Hepatocyte (in vitro differentiated cells): ENCODE measurements at places on chromosomes 5 and 9. TPM values are rescaled to one million over a fixed set of nuclear protein-coding genes. Genes with fewer than 3 reads are reported as not detected.

DNA sequence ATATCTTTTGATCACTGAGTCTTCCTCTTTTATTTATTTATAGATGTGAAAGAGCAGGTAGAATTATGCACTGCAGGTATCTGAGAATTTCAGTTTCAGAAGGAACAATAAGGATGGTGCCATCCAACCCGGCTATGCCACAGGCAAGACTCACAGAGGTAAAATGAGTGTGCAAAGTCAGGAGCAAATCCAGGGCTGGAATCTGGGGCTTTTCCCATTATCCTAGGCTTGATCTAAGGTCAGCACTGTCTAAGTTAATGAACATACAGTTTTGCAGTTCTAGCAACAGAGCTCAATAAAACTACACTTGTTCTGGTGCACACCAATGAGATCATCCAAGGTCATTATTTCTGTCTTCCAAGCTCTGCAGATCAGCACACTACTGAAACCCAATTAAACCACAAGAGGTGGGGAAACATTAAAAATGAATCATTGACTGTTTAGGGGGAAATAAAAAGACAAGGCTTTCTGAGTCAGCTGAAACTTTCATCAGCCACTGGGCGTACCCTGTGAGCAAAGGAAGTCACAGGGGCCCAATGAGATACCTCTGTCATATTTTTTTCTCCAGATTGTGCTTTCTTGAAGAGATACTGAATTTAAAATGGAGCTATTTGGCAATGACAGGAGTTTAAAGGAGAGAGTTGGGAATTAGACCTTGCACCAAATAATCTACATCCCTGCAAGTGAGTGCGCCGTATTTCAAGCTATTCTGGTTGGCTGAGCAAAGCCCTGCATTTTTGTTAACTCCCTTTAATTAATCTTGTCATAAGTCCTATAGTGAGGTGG is 662.2 kb upstream of the ZNF608 start:
- H3K36me3 ChIP-seq = no peaks in the 10 kb centered on the region
- H3K4me3 ChIP-seq = no peak overlapping the region
- H3K4me1 ChIP-seq = peaks cover 51% of the 10 kb centered on the region
- DNase-seq = peak; percentile 18

DNA sequence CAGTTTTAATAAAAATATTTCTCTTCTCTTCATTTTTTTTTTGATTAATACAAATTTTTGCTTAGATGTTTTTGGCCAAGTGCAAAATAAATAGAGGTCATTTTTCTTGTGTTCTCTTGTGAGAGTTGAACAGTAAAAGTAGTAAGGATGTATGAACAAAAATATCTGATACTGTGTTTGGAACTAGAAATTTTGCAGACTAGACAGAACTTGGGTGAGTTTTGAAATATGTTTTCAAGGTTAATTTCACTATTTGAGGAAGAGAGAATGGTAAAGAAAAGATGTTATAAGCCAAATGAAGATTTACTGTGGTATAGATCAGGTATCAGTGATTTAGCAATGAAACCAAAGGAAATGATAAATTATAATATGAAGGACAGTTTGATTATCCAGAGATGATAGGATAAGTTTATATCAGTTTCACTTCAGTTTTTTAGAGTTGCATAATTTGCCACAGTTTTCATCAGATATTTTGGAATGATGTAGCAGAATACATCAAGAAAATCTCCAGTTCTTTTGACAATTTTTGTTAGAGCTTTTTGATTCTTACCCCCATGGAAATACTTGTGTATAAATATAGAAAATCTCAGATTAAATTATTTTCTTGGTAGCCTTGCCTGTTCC is 147.9 kb upstream of the VCAN start:
- H3K4me3 ChIP-seq = no peak overlapping the region
- no peaks in the 10 kb centered on the region for H3K36me3 ChIP-seq
- H3K27me3 ChIP-seq = no peaks in the 10 kb centered on the region
- H3K27ac ChIP-seq = no peak overlapping the region
- DNase-seq = no peak

DNA sequence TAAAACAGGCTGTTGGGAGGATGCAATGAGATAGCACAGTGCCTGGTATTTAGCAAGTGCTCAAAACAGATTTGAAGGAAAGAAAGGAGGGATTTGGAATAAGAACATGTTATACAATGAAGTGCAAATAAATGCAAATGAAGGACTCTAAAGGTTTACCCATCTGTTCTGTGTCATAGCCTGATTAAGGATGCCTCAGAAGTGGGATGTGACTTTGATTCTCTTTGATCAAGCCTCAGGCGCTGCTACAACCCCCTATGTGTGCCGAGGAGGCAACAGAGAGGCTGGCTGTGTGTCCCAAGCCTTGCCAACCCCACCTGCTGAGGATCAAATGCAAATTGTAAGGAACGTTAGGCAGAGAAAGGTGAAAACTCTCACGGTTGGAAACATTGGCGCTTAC is 27.2 kb downstream of the GGTA1 start:
- no peak overlapping the region for H3K27ac ChIP-seq
- H3K36me3 ChIP-seq = no peaks in the 10 kb centered on the region
- DNase-seq = no peak
- no peak overlapping the region for H3K4me3 ChIP-seq

GRCh38 chr9:106964822-106965525 is 102.0 kb downstream of the ZNF462 start:
- H3K27ac ChIP-seq = no peak overlapping the region
- H3K36me3 ChIP-seq = no peaks in the 10 kb centered on the region
- H3K4me1 ChIP-seq = no peaks in the 10 kb centered on the region
- H3K4me3 ChIP-seq = no peak overlapping the region
- DNase-seq = no peak

GRCh38 chr9:134187891-134188385 is 23.6 kb upstream of the RNU6ATAC start:
- no peaks in the 10 kb centered on the region for H3K27me3 ChIP-seq
- H3K27ac ChIP-seq = no peak overlapping the region
- no peak for DNase-seq
- no peak overlapping the region for H3K4me3 ChIP-seq

GRCh38 chr5:97489010-97489840 is 306.2 kb upstream of the RIOK2 start:
- H3K27me3 ChIP-seq = no peaks in the 10 kb centered on the region
- no peak overlapping the region for H3K27ac ChIP-seq
- H3K4me1 ChIP-seq = no peaks in the 10 kb centered on the region
- DNase-seq = no peak
- no peaks in the 10 kb centered on the region for H3K36me3 ChIP-seq

GRCh38 chr5:32230356-32231099 is 56.4 kb upstream of the GOLPH3 start:
- H3K4me1 ChIP-seq = peaks cover 13% of the 10 kb centered on the region
- no peaks in the 10 kb centered on the region for H3K27me3 ChIP-seq
- H3K27ac ChIP-seq = peak overlapping the region; percentile 51
- DNase-seq = peak; percentile 49
- H3K36me3 ChIP-seq = no peaks in the 10 kb centered on the region
- H3K4me3 ChIP-seq = no peak overlapping the region

GRCh38 chr9:109304347-109304746 is 16.5 kb downstream of the EPB41L4B start:
- no peaks in the 10 kb centered on the region for H3K27me3 ChIP-seq
- H3K4me3 ChIP-seq = no peak overlapping the region
- peak overlapping the region; percentile 29 for H3K27ac ChIP-seq
- peaks cover 25% of the 10 kb centered on the region for H3K4me1 ChIP-seq

DNA sequence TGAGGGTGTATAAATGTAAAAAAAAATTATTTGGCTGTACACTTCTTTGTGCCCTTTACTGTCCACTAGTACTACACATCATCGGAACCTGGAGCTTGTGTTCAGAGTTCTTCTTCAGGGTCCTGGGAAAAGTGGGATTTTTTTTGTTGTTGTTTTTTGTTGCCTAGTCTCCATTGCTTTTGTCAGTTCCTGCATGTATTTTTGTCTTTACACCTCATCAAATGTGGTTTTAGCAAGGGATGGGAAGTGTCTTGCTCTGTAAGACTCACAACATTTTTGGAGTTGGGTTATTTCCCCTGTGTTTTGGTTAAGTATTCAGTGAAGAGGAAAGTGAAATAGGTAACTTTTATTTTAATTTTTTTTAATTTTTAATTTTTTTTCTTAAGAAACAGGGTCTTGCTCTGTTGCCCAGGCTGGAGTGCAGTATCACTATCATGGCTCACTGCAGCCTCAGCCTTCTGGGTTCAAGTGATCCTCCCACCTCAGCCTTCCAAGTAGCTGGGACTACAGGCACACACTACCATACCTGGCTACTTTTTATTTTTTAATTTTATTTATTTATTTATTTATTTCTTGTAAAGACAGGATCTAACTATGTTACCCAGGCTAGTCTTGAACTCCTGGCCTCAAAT is 40.7 kb downstream of the GARNL3 start:
- no peak overlapping the region for H3K4me3 ChIP-seq
- peaks cover 26% of the 10 kb centered on the region for H3K4me1 ChIP-seq
- H3K27ac ChIP-seq = no peak overlapping the region
- H3K27me3 ChIP-seq = no peaks in the 10 kb centered on the region
- H3K36me3 ChIP-seq = no peaks in the 10 kb centered on the region
- DNase-seq = no peak

DNA sequence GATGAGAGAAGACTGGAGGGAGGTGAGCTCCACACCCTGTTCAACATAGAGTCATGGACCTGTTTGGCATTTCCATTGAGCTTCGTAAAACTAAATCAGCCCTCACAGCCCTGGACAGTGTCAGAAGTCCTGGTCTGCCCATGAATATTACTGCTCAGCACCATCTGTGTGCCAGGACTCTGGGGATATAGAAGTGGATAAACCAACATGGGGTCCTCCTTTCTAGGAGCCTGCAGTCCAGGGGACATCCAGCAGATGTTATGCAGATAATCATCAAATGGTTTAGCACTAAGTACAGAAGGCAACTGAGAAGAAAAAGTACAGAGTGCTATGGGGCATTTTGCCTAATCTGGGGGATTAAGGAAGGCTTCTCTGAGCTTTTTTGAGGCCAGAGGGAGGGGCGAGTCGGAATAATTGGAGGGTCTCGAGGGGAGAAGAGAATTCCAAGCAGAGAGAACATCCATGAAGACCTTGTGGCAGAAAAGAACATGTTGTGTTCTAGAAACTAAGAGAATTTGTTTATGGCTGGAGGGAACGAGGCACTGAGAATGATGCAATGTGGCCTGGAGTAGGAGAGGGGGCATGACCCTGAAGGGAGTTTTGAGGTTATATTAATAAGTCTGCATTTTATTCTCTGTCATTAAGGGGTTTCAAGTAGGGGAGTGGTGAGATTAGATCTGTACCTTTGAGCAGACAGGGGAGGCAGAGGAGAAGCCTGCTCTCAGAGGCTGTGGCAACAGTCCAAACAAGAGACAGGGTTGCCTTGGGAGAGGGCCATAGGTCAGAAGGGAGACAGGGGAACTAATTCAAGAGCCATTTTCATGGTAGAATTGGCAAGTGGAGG is 63.5 kb upstream of the SLC2A8 start:
- no peaks in the 10 kb centered on the region for H3K36me3 ChIP-seq
- H3K4me1 ChIP-seq = peaks cover 30% of the 10 kb centered on the region
- no peaks in the 10 kb centered on the region for H3K27me3 ChIP-seq
- H3K4me3 ChIP-seq = no peak overlapping the region

GRCh38 chr5:75916144-75916543 is 167.0 kb upstream of the SV2C start:
- no peaks in the 10 kb centered on the region for H3K36me3 ChIP-seq
- peaks cover 8% of the 10 kb centered on the region for H3K27me3 ChIP-seq
- no peaks in the 10 kb centered on the region for H3K4me1 ChIP-seq
- H3K27ac ChIP-seq = no peak overlapping the region
- no peak overlapping the region for H3K4me3 ChIP-seq
- DNase-seq = no peak

DNA sequence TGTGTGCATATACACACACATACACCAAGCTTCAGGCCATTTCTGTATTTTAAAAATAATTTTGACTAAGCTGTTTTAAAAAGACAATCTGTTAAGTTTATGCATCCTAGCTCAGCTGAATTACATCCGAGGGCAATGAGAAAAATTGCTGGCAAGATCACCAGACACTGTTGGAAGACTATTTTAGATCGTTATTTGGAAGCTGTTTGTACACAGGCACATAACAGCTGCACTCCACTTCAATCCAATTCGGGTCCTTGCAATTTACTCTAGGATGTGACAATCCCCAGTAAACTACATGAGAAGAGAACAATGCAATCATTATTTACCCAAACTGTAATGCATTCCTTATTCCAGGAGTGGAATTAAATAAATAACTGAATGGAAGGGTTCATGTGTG is 79.3 kb upstream of the RASA1 start:
- no peak overlapping the region for H3K4me3 ChIP-seq
- H3K27ac ChIP-seq = no peak overlapping the region
- H3K36me3 ChIP-seq = no peaks in the 10 kb centered on the region

- H3K36me3 ChIP-seq = no peaks in the 10 kb centered on the region
- DNase-seq = no peak
- no peak overlapping the region for H3K27ac ChIP-seq
- H3K4me3 ChIP-seq = peak overlapping the region; percentile 59
- H3K27me3 ChIP-seq = no peaks in the 10 kb centered on the region
These were observed 872 bp downstream of the ZNF618 start for GRCh38 chr9:113876993-113877368.

- no peak overlapping the region for H3K27ac ChIP-seq
- no peaks in the 10 kb centered on the region for H3K4me1 ChIP-seq
- no peaks in the 10 kb centered on the region for H3K27me3 ChIP-seq
- no peak overlapping the region for H3K4me3 ChIP-seq
- no peak for DNase-seq
These were observed 819.1 kb upstream of the GRAMD2B start for GRCh38 chr5:125604104-125604503.

DNA sequence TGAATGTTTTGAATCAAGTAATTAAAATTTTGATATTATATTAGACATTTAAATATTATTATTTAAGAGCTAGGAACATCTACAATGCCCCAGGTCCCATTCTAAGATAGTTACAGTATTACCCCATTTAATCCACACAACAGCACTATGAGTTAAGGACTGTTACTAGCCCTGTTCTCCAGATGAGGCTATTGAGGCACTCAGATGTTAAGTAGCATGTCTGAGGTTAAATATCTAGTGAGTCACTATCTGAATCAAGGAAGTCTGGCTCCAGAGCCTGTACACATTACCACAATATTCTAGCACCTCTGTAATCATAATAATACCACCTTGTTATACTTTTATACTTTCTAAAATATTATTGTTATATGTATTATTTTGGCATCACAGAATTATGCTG is 304.6 kb downstream of the PDE4D start:
- H3K4me3 ChIP-seq = no peak overlapping the region
- H3K36me3 ChIP-seq = no peaks in the 10 kb centered on the region
- DNase-seq = no peak
- no peaks in the 10 kb centered on the region for H3K27me3 ChIP-seq
- no peak overlapping the region for H3K27ac ChIP-seq

Gene CHMP5
- 102 and 109 TPM in 2 replicates for total RNA-seq

Gene LCN1
- total RNA-seq = not detected in 2 replicates

Gene GPR151
- total RNA-seq = 0.03 TPM in 1 of 2 replicates, not detected in the other

Gene SLC1A1
- total RNA-seq = 50.7 and 52.9 TPM in 2 replicates

Gene PPP3R2
- total RNA-seq = not detected in 2 replicates

Gene DDX4
- total RNA-seq = 0.17 TPM in 1 of 2 replicates, not detected in the other
